HT1080 (cell line): ENCODE measurements at places on chromosomes 6 and 20. TPM values are rescaled to one million over a fixed set of nuclear protein-coding genes. Genes with fewer than 3 reads are reported as not detected.

WFDC2 gene
- total RNA-seq: not detected in 2 replicates

BTN1A1 gene
- total RNA-seq: 0.23 TPM in 1 of 2 replicates, not detected in the other

C20orf204 gene
- 0.42 and 0.50 TPM in 2 replicates for total RNA-seq

SENP6 gene
- total RNA-seq: 37.3 and 41.8 TPM in 2 replicates

- DNase-seq: no peak
These were observed 275.7 kb upstream of the STXBP5 start for GRCh38 chr6:146928503-146928902.

DNA sequence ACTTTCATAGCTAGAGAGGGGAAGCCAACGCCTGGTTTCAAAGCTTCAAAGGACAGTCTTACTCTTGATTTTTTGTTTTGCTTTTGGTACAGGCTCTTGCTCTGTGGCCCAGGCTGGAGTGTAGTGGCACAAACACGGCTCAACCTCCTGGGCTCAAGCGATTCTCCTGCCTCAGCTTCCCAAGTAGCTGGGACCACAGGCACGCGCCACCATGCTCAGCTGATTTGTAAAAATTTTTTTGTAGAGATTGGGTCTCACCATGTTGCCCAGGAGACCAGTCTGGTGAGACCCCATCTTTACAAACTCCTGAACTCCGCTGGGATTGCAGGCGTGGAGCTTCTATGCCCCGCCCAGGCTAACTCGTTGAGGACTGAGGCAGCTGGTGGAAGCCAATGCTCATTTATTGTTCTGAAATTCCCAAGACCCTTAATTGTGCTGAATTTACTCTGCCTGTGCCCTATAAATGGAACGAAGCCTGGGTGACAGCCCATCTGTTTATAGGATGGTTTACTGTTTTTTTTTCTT is 18.0 kb downstream of the SRSF3 start:
- DNase-seq: no peak

- DNase-seq: no peak
These were observed 543.0 kb downstream of the GRIK2 start for GRCh38 chr6:101936516-101936915.

DNA sequence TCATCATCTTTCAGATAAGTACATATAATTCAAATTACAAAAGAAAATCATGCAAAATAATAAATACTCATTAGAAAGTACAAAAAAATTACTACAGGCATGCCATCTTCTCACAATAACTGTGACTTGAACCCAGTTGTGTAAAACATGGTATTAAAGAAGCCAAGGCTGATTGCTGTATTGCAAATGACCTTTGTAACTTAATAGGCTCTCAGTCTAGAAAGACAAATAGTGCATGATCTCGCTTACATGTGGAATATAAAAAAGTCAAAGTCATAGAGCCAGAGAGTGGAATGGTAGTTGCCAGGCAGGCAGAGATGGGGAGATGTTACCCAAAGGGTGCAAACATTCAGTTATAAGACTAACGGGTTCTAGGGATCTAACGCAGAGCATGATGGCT is 626.1 kb downstream of the COL12A1 start:
- no peak for DNase-seq
